Pancreas (tissue), 10 donors: ENCODE measurements at places on chromosomes 7 and 10. TPM values are rescaled to one million over a fixed set of nuclear protein-coding genes. Genes with fewer than 3 reads are reported as not detected.

The CFAP70 gene
- 1.7 TPM for total RNA-seq

The CYREN gene
- total RNA-seq, result 24.4 TPM

DNA sequence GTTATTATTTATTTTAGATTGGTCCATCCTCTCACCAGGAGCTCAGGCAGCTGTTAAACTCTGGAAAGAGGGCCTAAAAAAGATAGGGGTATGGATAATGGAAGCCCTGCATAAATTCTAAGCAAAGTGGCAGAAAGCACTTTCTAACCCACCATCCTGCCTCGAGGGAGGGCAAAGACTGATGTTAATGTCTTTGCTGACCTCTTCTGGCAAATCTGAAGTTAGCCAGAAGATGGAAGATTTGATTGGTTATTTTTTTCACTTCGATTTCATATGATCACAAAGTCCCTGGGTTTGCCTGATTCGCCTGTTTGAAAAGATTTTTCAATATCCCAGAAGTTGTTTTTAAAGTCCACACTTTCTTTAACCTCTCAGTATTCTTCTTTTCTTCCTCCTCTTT is 24.8 kb downstream of the OR9A2 start:
- no peak for DNase-seq

DNA sequence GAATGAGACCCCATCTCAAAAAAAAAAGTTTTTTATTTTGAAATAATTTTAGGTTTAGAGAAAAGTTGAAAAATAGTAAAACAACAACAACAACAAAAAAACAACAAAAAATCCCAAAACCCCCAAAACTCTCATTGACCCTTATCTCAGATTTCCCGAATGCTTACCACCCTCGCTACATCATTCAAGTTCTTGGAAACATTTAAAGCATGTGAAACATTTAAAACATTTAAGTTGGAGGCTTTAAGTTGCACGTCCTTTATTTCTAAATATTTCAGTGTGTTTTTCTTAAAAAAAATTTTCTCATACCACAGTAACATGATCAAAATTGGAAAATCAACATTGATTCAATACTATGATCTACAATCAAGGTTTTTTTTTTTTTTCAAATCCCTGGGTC is 382 bp upstream of the ARMS2 start:
- DNase-seq, result no peak

The UTF1 gene
- not detected for total RNA-seq

DNA sequence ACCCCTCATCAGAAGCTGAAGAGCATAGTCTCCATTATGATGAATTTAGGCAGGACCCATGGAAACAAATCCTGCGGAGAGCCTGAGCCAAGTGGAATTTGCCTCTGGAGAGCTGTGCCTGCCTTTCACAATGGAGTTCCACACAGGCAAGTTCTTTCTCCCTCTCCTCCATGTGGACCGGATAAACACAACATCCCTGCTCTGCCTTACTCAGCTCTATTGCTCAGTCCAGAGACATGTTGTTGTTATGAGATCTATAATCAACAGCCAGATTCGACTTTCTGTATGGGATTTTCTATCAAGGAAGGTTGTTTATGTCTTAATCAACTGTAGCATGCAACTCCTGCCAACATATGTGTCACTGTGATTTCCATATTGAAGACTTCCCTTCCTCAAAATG is 59.5 kb upstream of the ELMO1 start:
- no peak for DNase-seq

The GRID2IP gene
- total RNA-seq, result 0.47 TPM

DNA sequence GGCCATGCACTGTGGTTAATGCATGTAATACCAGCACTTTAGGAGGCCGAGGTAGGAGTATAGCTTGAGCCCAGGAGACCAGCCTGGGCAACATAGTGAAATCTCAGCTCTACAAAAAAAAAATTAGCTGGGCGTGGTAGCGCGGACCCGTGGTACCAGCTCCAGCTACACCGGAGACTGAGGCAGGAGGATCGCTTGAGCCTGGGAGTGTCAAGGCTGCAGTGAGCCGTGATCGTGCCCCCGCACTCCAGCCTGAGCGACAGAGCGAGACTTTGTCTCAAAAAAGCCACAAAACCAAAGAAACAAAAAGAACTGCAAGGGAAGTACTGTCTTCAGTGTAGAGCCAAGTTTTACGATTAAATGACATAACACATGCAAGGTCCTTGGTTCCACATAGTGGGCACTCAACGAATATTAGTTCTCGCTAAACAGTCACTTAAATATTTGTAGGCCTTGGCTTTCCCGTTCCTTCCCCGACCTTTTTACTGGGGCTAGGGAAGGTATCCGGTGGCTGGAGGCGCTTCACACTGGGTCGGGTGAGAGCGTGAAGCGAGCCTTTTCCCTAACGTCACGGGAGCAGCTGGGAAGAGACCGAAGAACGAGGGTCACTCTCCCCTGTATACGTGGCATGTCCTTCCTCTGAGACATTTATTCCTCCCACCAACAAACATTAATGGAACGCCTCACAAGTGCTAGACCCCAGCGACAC is 993 bp upstream of the SND1 start:
- DNase-seq, result peak; percentile 22

DNA sequence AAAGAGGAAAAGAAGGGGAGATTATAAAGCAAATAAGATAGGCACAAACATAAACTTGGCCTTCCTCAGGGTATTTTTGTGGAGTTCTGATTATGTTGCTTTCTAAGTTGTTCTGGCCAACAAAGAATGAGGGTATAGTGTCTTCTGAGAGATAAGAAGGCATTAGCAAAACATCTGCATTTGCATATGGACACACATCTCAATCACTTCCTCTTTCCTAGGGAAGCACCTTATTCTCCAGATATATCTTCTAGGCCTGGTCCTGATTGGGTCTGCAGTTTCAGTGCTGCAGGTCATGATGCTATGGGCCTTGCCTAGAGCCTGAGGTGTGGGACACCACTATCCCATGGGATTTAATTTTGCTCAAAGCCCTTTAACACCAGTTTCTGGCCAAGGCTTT is 308.8 kb upstream of the PHYHIPL start:
- no peak for DNase-seq

DNA sequence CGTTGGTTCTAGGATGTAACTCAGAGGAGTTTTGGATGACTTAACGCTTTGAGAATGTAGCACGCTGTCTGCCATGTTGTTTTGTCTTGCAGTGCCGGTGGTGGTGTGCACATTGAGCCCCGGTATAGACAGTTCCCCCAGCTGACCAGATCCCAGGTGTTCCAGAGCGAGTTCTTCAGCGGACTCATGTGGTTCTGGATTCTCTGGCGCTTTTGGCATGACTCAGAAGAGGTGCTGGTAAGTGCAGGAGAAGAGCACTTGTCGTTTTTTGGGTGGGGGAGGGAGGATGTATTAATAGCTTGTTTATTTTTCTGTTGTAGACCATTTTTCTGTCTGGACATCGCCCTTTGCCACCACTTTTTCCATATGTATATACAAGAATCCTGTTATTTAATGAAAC is 6.3 kb downstream of the NDUFB2 start:
- no peak for DNase-seq

The SPDYE2B gene
- not detected for total RNA-seq

- no peak for DNase-seq
These were observed 278.8 kb downstream of the TNS3 start for GRCh38 chr7:47303014-47303694.

DNA sequence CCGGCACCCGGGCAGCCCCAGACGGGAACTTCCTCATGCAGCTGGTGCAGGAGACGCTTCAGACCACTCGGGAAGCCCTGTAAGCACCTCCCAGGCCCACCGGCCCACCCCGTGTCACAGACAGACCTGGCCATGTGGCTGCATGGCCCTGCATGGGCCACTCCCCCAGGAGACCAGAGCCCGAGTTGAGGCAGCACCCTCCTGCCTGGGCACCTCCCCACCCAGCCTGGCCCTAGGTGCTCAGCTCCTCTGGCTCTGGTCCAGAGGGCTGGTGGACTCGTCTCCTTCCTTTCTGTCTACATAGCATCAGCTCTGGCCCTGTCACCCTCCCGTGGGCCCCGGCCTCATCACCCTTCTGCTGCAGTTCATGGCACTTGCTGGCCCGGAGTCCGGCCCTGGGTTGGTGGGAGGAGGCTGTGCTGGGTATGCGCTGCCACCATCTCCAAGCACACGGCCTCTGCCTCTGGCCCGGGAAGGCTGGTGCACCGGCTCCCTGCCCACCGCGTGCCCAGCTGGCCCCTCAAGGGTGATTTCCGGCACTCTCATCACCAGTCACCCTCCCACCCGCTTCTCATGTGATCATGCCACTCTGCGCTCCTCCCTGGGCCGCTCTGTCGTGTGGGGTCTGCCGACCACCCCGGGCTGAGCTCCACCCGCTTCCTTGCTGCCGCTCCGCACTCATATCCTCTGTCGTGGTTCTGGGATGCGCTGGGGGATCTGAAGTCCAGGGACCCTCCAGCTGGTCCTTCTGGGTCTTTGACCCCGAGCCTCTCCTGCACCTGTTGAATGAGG is 53.1 kb upstream of the DPYSL4 start:
- no peak for DNase-seq

GRCh38 chr10:74936577-74937265 is 110.3 kb downstream of the KAT6B start:
- peak; percentile 39 for DNase-seq

GRCh38 chr10:555682-556350 is 133.7 kb downstream of the DIP2C start:
- DNase-seq, result no peak

DNA sequence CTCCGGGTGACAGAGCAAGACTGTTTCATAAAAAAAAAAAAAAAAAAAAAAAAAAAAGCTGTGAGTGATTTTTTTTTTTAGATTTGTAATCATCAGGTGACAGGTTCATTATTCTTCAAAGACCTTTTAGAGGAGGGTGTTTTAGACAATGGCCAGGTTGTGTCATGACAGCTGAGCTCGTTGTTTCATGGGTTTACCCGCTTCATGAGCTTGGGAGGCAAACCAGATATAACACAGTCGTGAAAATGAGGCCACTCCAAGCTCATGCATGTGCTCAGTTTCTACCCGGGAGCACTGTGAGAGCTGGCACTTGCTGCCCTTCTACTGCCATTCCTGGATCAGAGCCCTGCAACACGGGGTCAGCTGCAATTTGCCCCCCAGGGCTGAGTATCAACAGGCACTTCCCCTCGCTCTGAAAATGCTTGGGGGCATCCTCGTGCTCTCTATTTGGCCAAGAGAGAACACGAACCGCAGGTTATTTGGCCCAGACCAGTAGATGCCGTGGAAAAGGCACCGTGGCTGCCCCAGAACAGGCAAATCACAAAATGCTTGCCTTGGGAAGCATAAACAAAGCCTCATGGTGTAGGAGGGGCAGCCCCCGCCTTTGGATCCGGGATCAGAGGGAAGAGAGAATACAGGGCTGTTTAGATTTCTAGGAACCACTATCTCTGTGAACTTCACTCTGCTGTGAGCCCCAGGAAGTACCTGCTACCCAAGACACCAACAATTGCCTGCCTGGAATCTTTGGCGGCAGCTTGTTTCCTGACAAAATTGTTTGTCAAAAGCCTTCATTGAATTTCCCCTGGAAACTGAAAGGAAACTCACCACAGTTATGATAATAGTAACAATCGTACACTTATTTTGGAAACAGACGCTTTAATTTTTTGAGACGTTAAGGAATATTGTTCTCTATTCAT is 371.0 kb downstream of the FRMD4A start:
- DNase-seq, result no peak

The GDF2 gene
- total RNA-seq, result not detected

- DNase-seq, result peak; percentile 92
These were observed at the start of gene FAM53B for GRCh38 chr10:124744102-124745050. FAM53B (minus strand) TSS chr10:124744378; CDS start chr10:124706713, 37,665 bp downstream.

GRCh38 chr7:86733783-86734182 is 90.1 kb downstream of the GRM3 start:
- DNase-seq, result no peak

- no peak for DNase-seq
These were observed 45.0 kb downstream of the SHH start for GRCh38 chr7:155766966-155767916.

DNA sequence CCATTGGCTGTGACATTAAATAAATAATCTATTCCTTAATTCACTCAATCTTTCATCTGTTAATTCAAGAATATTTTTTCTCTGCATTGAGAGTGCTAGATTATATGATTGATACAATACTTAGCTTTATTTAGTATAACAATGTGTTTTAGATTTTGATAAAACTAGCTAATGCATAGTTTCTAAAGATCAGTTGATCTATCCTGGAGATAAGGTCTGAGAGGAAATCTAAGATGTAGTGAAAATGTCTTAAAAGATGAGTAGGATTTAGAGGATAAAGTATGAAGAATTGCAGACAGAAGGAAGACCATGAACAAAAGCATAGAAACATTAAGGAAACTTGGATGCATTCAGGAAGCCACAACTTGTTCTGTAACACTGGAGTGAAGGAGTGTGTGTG is 110.3 kb downstream of the ETV1 start:
- no peak for DNase-seq

DNA sequence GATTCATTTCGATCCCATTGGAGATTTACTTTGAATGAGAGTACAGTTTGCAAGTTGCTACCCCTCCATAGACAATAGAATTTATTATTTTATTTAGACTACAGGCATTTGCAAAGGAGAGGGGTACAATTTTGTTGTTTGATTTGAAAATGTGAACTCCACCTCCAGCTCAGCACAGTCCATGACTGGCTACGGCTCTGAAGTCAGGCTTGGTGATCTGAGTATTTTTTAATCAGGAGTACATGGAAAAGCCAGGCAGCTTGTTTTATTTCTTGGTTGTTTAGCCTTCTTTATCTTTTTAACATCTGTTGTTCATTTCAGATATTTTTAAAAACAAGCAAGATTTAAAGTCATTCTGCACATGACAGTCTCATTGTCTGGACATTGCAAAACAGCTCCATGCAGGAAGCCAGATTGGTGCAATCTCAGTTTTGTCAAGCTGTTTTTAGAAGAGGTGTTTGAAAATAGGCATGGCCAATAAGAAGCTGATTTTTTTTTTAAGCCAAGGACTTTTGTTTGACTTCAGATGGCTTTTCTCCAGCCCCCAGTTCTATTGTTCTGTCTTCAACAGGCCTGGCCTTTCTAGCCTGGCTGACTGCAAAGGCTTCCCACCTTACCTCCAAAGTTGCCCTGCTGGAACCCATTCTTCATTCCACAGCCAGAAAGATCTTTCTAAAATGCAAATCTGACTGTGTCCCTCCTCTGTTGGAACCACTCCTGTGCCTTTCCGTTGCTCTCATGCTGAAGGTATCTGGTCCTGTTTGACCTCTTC is 12.2 kb downstream of the PLXDC2 start:
- no peak for DNase-seq

The SFTPA1 gene
- 1.1 TPM for total RNA-seq

DNA sequence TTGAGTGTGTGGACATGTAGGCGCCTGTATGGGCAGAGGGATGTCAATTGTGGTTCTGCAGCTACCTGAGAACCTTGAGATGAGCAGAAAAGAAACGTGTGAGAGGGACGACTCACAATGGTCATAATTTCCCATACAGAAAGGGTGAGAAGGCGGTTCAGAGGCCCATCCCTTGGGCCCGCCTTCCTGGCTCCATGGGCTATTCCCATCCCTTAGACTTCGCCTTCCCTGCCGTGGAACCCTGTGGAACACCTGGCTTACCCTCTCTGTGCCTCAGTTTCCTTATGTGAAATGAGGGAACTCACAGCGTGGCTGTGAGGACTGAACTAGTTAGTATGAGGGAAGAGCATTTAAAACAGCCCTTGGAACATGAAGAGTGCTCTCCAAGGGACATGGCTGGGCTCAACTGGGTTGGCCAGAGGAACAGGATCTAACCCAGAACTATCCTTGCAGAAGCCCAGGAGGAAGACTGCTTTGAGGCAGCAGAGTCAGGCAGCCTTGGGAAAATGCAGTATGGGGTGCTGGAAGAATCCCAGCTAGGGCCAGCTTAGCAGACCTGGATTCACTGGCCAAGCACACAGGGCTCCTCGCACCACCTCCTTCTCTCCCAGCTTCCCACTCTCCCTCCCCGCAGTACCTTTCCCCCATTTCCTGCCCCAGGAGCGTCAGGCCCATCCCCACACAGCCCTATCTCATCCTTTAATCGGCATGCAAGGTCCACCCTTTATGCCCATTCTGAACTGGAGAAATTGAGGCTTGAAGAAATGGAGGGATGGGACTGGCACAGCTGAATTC is 11.1 kb upstream of the ZMIZ1 start:
- peak; percentile 50 for DNase-seq

The FFAR4 gene
- total RNA-seq, result 1.0 TPM
